ENCODE measurements at places on chromosomes 6 and 20.

- DNase-seq, result peak; percentile 50
These were observed 258 bp downstream of the PHF10 start for GRCh38 chr6:169723991-169724493.

DNA sequence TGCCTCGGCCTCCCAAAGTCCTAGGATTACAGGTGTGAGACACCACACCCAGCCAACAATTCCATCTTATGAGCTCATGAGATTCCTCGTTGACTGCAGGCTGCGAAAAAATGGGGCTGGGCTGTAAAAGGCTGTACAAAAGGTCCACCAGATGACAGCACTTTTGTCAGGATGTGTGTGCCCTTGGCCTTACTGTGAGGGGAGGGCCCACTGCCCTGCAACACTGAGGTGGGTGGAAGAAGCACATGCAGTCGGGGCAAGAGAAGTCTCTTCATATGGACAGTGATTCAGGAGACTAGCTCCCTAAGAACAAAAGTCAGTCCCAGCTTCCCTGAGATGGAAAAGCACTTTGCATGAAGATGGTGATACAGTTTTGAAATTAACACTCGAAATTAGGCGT is 50.5 kb downstream of the KCTD20 start:
- no peak for DNase-seq

DNA sequence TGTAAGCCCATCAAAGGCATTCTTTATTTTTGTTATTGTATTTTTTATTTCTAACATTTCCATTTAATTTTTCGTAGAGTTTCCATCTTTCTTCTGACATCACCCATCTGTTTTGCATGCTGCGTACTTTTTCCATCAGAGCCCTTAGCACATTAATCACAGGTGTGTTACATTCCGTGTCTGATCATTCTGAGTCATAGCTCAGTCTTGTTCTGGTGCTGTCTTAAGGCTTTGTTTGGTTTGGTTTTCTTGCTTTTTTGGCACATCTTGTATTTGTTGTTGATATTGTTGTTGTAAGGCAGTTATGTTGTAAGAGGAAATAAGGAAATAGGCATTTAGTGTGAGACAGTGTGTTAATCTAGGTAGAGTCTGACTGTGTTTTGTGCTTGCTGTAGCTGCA is 214.6 kb upstream of the CDH4 start:
- no peak for DNase-seq

DNA sequence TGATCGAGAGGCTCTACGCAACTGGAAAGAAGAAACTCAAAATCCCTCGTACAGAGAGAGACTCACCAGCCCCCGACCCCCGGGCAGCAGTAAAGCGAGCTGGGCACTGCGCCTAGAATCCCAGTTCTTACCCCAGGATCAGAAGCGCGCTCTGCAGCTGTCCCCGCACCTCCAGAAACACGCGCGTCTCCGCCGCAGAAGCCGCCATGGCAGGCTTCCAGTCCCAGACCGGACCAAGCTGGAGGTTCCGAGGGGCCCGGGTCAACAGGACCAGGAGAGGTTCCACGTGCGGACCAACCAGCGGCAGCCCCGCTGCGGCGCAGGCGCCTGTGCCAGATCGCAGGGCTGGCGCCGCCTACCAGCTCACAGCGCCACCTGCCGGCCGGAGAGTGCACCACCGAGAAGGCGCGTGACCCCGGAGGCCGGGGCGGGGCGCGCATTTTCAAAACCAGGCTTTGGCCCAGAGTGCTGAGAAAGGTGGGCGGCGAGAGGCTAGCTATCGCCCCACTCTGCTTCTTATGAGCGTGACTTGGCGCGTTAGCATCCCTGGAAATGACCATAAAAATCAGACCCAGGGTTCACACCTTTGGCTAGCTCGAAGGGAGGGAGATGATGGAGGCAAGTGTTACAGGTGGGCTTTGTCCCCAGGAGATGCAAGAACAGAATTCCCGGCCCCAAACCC is at the start of gene UBE3D:
Gene UBE3D (minus strand): TSS at position 331 of the 682 bp plus-strand sequence. CDS start 123 bp downstream, at position 208.
- peak; percentile 94 for DNase-seq

GRCh38 chr6:167580619-167580911 is 246.1 kb upstream of the AFDN start:
- DNase-seq, result no peak

DNA sequence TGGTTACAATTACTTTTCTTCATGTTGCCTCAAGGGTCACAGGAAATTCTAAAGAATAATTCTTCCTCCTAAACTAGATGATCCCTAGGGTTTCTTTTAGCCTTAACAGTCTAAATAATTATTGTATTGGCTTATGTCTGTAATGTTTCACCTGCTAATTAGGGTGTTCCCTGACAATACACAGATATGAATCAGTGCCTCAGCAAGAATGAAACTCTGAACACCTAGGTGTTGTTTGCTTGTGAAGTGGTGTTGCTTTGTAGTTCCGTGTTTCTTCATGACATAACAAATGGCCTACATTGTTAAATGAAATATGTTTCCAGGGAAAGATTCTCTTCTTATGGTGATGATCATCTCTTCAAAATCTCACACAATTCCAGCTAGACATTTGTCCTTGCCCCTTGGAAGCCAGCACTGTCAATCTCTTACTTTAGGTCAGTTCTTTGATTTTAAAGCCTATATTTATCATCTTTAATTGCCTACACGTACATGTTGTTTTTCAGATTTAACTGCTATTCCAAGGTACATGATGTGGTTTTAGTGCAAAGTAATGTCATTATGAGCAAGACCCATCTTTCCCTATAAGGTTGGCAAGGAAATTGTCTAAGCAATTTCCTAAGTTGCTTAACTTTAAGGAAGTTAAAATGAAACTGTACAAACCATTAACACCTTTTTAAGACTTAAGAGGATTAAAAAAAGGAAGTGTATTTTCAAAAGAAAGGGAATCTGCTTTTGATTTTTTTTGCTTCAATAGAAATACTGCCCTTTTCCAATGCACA is 111.9 kb downstream of the TBC1D7 start:
- no peak for DNase-seq

DNA sequence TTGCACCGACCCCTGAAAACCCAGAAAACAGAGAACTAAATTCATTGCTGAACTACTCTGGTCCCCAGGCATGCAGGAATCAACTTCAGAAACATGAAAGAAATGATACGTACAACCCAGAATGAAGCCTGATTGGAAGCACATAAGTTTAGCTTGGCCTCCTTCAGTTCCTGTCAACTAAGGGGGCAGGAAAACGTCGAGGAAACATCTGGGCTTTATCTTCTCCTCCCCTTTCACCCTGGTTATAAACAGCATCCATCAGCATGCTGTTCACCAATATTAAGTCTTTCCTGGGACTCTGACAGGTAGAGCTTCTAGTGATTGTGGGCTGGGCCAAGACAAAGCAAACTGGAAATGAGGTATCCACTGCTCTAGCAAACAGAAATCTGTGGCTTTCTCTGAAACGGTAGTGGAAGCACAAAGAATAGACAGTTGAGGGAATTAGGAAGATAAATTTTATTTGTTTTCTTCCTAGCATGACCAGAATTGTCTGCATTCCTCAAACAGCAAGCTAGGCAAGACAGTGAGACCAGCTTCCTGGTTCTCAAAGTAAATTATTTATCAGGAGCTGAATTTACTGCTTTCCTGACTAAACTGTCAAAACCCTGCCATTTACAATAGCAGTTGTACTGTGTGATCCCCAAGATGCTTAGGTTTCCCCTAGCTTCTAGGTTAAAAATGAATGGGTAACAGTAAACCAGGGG is 134.4 kb downstream of the PTPRT start:
- no peak for DNase-seq

- no peak for DNase-seq
These were observed 98.0 kb downstream of the ERMARD start for GRCh38 chr6:169849396-169849795.

GRCh38 chr20:24987873-24988835 is 4.4 kb downstream of the APMAP start:
- DNase-seq, result no peak

DNA sequence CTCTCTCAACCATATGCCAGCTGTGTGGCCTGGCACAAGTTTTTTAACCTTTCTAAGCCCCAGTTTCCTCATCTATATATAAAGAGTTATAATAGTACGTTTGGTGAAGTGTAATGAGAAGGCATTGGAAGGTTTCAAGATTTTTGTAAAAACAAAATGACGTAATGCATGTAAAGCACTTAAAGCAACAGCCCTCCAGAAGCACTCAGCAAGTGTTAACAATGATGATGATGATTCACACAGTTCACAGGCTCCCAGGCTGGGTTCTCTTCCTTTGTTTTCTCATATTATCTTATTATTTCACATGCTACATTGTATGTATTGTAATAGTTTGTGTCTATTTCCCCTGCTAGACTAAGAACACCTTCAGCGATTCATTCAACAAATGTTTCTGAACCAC is 6.2 kb downstream of the CEP250 start:
- no peak for DNase-seq

- no peak for DNase-seq
These were observed 23.7 kb upstream of the ID1 start for GRCh38 chr20:31581391-31581790.

GRCh38 chr6:24537771-24538385 is 43.1 kb downstream of the ALDH5A1 start:
- no peak for DNase-seq

- no peak for DNase-seq
These were observed 25.8 kb downstream of the ROS1 start for GRCh38 chr6:117399924-117400323.

DNA sequence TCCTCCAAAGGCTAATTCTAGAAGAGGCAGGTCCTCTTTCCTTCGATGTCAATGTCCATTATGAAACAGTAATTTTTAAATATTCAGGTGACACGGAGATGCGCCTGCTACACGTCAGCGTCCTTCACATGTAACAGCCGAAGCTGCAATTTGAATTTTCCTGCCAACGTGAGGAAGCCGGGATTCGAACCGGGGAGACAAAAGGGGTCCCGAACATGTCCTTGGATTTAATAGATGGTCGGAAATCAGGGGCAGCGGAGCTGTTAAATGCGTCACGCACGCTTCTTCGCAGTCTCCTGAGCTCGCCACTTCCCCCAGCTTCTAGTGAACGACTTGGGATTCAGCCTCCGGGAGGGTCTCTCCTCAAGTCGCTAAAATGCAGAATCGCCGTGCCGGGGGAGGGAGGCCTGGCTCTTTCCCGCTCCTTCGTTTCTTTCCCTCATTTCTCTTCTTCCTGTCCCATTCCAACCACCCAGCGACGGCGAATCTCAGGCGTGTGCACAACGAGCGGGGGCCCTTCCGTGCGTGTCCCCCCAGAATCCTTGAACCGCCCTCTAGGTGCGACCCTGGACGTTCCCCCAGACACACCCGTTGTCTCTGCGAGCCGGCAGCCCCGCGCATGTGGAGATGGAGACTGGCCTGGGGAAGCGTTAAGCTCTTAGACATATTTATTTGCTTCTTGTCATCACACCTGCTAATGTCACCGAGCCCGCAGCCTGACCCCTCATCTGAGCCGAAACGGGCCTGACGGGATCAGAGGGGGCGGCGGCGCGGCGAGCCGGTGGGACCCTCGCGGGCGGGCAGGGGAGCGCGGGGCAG is 1.3 kb upstream of the FOXC1 start:
- no peak for DNase-seq

GRCh38 chr6:150382171-150382570 is 13.4 kb downstream of the IYD start:
- no peak for DNase-seq

DNA sequence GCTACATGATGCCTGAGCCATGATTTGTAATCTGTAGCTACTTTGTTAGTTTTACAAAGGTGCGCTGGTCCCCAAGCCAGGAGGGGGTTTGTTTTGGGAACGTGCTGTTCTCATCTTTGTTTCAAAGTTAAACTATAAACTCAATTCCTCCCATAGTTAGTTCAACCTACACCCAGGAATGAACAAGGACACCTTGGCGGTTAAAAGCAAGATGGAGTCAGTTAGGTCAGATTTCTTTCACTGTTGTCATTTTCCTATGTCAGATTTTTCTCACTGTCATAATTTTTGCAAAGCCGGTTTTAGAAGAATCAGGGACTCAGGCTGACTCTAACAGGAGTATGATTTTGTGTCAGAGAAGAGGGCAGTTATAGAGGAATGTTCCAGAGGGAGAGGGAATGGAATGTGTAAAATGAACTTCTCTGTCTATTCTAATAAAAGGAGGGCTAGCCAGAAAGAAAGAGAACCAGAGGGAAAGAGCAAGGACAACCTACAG is 2.3 kb upstream of the GMPR start:
- DNase-seq, result no peak
